ENCODE measurements at places on chromosomes 4 and X.

DNA sequence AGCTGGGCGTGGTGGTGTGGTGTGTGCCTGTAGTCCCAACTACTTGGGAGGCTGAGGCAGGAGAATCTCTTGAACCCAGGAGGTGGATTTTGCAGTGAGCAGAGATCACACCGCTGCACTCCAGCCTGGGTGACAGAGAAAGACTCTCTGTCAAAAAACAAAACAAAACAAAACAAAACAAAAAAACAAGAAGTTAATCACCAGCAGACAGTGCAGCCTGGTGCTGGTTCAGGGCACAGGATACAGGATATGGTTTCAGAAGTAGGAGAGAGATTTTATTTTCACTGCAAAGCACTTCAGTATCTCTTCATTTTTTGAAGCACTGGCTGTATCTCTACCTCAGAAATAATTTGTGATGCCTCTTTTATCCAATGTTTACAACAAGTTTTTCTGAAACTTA, 1222.9 kb upstream of the PRKX start:
- DNase-seq, result no peak

- no peak for DNase-seq
These were observed 133.7 kb upstream of the IL1RAPL2 start for GRCh38 chrX:104432321-104432720.

DNA sequence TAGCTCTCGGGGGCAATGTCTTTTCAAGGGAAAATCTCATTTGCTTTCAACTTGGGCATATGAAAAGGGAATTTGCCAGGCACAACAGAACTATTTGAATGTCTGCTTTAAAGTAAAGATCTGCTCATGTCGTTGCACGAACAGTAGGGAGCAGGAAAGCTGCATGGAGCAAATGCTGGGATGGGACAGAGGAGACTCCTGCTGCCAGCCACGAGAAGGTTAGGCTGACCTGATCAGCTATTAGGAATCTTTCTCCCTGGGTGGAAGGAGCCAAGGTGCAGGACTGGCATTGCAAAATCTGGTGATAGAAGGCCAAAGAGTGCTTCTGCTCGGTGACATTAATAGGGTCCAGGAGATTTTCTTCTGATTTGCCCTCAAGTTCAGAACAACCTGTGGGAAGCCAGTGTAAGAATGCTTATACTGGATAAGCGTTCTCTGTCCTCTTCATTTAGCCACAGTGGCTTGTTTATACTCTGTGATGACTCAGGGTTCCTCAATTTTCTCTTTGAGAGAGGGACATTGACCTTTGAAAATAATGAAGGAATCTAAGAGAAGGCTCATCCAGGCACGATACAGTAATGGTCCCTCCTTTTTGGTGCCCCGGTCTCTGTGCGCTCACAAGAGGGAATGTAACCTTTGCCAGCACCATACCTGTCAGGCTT, 22.9 kb downstream of the FHL1 start:
- DNase-seq, result no peak

- no peak for DNase-seq
These were observed 14.7 kb downstream of the GRPR start for GRCh38 chrX:16138108-16138427.

- no peak for DNase-seq
These were observed 18.9 kb downstream of the ZBTB33 start for GRCh38 chrX:120269373-120270035.

DNA sequence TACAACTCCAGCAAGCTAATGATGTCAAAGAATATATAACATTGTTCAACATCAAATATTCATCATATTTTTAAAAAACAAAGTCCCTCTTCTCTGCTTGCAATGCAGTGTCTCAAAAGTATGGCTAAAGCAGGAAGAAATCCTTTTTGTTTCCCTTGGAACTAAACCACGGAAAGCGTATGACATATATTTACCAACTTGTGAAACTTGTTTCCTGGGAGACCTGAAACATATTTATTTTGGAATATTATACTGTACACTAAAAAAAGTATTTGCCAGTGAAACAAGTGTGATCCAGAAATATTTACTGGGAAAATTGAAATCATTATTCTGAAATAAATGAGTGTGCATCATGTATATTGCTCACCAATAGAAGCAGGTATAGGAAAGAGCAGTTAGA, 156.0 kb upstream of the ANKRD50 start:
- DNase-seq, result no peak

DNA sequence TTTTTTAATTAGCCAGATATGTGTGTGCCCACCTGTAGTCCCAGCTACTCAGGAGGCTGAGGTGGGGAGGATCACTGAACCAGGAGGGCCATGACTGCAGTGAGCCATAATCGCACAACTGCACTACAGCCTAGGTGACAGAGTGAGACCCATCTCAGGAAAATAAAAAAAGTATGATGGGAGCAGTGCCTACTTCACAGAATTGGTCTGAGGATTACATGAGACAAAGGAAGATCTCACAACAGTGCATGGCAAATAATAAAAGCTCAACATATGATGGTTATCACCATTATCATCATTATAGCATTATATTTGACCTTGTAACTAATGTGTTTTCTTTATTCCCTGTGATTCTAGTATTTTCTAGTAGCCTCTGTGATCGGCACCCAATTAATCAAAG, 19.9 kb upstream of the DCHS2 start:
- no peak for DNase-seq

- DNase-seq, result no peak
These were observed 89.5 kb downstream of the TASL start for GRCh38 chrX:30488092-30488491.

DNA sequence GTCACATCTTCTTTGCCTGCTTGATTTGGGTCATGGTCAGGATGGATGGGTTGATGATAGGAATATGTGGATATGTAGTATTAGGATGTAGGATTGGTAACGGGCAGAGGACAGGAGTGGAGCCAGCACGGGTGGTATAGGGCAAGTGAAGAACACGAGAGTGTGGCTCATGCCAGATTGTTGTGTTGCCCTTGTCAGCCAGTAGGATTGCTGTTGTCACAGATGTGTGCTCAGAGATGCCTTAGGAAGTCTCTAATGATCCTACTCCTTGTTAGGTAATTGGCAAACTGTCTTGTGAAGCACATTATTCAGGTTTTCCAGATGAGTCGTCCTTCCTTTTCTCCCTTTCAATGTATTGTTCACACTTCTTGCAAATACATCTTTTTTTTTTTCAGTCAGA, 5.5 kb downstream of the ATP10D start:
- no peak for DNase-seq

DNA sequence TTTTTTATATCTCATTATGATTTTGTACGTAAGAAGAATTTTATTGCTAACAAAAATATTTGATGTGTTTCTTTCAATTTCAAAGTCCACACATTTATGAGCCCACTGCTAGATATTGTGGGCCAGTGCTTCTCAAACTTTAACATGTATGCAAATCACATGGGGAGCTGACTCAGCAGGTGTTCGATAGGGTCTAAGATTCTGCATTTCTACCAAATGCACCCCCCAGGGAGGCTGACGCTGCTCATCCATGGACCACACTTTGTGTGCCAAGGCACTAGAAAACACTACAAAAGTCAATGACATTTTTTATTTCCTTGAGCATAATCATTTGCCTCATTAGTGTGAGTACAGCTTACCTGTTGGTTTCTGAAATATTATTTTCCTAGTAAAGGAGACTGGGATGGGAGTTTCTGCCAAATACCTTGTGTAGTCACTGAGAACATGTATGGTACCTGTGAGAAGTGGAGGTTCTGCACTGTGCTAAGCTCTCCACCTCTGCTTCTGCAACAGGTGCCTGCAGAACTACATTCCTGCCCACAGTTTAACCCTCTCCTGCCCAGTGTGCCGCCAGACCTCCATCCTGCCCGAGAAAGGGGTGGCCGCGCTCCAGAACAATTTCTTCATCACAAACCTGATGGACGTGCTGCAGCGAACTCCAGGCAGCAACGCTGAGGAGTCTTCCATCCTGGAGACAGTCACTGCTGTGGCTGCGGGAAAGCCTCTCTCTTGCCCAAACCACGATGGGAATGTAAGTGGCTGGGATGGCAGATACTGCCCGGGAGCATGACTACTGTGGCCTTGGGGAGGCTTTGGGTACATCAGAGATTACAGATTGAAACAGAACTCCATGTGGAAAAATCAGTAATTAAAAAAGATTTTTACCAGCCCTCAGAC, 68.9 kb upstream of the MND1 start:
- no peak for DNase-seq

- no peak for DNase-seq
These were observed 118.0 kb downstream of the PDE5A start for GRCh38 chr4:119510395-119511149.

- no peak for DNase-seq
These were observed 29.0 kb downstream of the TFDP3 start for GRCh38 chrX:133189195-133189594.

- no peak for DNase-seq
These were observed 55.6 kb downstream of the CLCN4 start for GRCh38 chrX:10212395-10212794.

DNA sequence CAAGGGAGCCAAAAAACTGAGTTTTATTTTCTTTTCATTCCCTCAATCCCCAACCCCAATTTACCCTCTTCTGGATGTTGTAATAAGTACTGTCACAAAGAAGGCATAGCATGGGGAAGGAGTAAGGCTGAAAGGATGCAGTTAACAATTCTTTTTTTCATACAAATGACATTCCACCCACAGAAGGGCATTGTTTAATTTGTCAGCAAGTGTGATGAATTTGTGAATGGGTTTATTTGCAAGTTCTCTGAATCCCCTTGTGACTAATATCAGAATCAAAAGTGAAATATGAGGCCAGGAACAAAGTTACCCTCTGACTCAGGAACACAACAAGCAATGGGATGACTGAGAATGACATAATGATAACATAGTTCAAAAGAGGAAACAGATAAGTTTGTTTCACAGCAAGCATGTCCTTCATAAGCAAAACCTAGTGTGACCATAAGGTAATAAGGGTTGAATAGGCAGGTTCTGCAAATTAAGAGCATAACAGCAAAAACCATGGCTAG, 2.1 kb downstream of the GEMIN8 start:
- no peak for DNase-seq

GRCh38 chr4:26145212-26145611, 175.6 kb upstream of the RBPJ start:
- DNase-seq, result peak; percentile 18

DNA sequence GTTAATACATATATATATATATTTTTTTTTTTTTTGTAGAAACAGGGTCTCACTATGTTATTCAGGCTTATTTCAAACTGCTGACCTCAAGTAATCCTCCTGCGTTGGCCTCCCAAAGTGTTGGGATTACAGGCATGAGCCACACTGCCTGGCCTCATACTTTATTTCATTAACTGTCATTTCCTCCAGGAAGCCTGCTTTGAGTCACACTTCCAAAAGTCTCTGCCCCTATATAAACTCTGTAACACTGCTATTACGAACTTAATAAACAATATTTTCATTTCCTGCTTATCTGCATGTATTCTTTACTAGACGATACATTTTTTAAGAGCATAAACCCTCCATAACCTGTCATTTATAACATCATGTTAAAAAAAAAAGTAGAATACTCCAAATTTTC, 167.2 kb downstream of the WDFY3 start:
- no peak for DNase-seq

DNA sequence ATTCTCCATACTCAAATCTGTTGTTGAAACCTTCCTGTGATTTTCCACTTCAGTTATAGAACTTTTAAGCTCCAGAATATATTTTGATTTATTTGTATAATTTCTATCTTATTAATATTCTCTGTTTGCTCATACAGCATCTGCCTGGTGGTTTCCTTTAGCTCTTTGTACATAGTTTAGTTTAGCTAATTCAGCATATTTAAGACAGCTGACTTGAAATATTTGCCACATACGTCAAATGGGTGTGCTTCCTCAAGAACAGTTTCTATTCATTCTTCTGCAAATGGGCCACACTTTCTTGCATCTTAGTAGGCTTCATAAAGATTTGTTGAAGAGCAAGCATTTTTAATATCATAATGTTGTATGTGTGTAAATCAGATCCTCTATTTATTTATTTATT, 101.8 kb downstream of the MAGEC1 start:
- no peak for DNase-seq

GRCh38 chr4:24601121-24601520, 16.8 kb upstream of the DHX15 start:
- DNase-seq, result no peak

DNA sequence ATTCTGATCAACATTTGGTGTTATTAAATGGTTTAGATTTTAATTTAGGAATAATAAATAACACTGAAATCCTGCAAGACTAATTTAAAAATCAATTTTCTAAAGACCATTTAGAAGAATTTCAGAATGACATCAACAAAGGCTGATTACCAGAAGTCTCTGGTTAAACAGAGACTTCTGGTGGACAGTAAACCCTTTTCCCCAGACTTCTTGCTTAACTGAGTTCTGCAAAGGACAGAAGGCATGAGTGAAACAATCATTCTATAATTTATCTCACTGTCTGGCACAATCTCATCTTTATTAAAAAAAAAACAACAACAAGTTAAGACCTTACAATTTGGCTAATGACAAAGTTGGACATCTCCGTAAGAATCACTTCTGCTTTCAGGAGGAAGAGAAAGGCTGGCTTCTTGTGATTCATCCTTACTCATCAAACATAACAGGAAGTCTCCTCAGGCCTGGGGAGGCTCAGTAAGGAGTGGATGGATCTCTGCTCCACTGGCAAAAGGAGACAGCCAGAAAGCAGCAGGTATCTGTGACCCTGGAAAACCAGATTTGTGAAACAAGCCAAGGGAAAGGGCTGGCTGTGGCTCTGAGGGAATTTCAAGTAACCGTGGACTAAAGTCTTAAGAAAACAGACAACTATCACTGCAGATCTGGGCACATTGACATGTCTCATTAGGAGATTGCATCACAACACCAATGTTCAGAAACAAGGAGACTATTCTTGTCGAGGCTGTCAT, 908 bp upstream of the TLR6 start:
- DNase-seq, result no peak

DNA sequence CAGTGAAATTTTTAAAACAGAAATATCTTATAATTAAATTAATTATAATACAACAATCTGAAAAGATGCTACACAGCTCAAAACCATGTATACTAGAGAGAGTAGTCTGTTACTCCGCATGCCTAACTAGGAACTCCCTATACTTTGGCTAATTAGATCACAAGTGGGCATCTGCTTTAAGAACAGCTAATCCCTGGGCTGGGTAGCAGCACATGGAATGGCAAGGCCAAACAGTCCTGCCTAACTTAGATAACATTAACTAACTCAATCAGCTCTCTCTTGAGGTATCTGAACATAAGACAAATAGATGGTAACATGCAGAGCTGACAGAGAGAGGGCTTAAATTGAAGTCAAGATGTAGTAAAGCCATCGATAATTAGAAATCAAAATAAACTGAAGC, 9.9 kb downstream of the CHIC2 start:
- no peak for DNase-seq

DNA sequence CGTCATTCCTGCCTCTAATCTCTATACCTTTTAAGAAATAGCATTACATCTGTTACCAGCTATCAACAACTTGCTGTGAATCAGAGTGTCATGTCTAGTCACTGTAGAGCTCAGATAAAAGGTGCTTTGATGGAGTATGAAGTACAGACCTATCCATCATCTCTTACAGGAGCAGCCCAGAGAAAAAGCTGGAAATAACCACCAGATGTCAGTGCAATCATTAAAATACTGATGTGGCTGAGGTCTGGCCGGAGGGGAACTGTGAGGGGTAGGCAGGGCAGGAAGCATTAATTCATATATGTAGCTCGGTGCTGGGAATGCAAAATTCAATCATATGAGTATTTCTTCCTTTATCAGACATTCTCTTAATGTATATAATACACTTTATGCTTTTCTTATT, 100.6 kb downstream of the AKAP4 start:
- DNase-seq, result peak; percentile 28

- DNase-seq, result no peak
These were observed 156.3 kb downstream of the CBR4 start for GRCh38 chr4:168853770-168854169.

All from retina (tissue), 1 donor.